Left cardiac atrium (tissue), 4 donors: ENCODE measurements at places on chromosomes 6 and 20. TPM values are rescaled to one million over a fixed set of nuclear protein-coding genes. Genes with fewer than 3 reads are reported as not detected.

The ZBP1 gene
- total RNA-seq = 0.47 TPM

The LTA gene
- not detected for total RNA-seq

The MACROD2 gene
- total RNA-seq = 2.6 TPM

The COL20A1 gene
- not detected for total RNA-seq
